ENCODE measurements at places on chromosomes 5 and 9.
A peak's percentile ranks its signal among the peaks of the same experiment; 100 is the strongest.

DNA sequence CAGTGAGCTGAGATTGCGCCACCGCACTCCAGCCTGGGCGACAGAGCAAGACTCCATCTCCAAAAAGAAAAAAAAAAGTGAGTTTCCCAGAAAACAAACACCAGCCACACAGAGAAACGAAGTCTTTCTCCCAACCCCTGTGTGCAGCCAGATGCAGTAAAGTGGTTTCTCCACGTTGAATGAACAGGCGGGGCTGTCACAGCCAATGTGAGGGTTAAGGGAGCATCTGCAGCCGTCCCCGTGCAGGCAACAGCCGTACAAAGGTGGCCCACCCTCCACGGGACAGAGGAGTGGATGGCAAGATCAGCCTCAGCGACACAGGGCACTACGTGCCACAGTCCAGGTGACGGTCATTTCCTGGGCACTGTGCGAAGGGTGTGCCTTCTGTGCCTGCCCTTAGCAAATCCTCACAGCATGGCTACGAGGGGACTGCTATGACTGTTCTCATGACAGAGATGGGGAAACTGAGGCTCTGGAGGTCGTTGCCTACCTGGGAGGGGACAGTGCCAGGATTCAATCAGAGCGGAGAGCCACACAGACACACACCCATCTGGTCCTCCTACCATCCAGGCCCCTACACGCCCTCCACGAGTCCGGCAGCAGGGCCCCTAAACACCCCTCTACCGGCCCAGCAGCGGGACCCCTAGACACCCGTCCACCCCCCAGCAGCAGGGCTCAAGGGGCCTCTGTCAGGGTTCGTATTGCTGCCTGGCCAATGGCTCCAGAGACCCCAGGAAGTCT, 2.3 kb downstream of the VAV2 start:
- DNase-seq, result no peak

DNA sequence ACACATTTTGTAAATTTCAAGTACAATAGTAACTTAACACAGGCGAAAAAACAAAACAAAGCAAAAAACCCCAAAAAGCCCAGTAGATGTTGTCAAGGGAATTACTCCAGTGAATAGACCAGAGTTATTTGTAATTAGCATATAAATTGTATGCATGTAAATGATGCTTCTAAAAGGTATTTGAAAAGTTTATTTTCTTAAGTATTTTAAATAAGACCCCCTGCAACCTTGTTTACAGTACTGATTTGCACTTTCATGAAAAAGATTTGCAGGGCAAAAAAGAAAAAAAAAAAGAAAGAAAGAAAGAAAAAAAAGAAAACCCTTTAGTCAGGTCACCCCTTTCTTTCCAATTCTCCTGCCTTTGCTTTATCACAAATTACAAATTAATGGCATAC, 372.3 kb upstream of the IRX2 start:
- no peak for DNase-seq

GRCh38 chr5:125837866-125838265, 585.3 kb upstream of the GRAMD2B start:
- no peak for DNase-seq

DNA sequence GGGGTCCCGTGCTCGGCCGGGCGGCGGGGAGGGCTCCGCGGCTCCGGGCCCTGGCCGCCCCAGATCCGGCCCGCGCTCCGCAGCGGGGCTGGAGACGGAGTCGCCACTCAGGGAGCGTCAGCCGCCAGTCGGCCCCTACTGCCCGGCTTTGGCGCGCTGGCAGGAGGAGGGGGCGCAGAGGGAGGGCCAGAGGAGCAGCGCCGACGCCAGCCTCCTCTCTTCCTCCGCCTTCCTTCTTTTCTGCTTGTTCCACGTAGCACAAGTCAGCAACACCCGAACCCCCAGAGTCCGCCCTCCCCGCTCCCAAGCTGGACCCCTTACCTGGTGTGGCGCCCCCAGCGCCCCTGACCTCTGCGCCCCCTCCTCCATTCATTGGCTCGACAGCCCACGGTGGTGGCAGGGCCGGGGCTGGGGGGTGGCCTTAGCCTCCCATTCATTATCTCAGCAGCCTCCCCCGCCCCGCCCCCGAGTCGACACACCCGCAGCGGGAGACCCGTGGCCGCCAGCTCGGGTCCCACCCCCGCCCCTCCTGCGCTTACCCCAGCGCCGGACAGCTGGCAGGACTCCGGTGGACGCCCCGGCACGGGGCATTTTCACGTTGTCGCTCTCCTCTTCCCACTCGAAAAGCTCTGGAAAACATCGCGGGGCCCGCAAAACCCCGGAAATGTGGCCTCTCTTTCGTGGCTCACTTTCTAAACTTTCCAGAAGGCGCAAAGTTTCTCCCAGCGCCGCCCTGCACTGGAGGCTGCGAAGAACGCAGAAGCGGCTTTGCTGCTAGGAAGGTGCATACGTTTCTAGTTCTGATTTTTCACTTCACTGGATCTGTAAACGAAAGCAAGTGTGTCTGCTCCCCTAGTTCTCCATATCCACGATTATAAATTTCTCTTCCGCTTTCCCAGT, at the start of gene LPAR1:
Gene LPAR1, minus strand, starts transcription at position 140 of the 900 bp plus-strand sequence. CDS start 66,353 bp downstream, outside the sequence.
- peak; percentile 34 for DNase-seq

GRCh38 chr9:132008855-132009812, 70.5 kb downstream of the MED27 start:
- DNase-seq, result peak; percentile 12

DNA sequence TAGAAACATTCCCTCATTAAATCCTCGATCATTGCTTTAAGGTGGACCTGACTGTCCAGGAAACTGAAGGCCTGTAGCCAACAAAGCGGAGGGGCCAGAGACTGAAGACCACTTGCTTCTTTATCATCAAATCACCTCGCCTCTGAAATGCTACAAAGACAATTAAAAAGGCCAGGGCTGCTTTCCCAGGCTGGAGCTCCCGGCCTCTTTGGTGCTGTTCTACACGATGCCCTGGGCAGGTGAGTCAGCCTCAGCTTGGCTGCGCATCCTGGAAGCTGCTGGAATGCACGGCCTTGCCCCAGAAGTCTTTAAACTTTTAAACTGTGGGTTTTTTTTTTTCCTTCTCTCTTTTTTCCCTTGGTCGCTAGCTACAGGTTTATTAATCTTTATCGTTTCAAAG, 46.5 kb downstream of the SH3PXD2B start:
- no peak for DNase-seq

Data from HuH-7 (cell line).